ENCODE measurements at places on chromosomes 4 and X.

DNA sequence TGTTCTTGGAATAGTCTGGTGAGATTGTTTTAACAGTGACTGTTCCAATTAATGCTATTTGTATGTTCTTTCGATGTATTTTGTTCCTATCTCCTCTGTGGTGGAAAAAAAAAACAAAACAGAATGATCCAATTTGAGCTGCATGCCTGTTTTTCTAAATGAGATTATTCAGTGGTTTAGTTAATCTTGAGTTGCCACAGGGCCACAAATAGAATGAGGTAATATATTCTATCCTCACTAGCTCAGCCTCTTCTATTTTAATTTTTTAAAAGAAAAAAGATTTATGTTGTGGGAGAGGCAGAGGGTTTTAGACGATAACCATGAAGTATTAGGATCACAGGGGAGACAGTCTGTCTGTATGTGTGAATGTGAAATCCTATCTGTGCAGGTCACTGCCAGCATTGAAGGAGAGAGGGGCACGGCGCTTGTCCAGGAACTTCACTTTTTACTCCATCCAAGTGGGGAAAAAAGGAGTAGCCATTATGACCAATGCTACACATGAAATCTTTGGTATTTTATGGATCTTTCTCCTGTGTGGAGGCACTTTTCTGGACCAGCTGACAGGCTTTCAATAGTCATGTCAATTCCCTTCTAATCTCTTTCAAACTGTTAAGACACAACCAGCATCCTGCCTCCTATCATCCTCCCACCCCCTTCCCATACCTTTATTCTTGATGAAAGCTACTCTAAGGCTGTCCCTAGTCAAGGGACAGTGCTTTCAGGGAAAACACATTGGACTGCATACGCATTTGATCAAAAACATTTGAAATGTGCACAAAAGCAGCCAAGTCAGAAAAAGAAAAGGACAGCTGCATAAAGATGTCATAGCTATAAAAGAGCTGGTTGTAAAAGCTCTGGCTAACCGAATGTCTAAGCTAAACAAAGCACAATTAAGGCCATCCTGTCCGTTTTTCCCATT is 1063.8 kb upstream of the INTU start:
- no peak for DNase-seq

- no peak for DNase-seq
Observed at GRCh38 chr4:113537628-113538027, 223.9 kb downstream of the CAMK2D start.

- DNase-seq = no peak
Observed at GRCh38 chrX:11678158-11678557, 12.4 kb upstream of the ARHGAP6 start.

DNA sequence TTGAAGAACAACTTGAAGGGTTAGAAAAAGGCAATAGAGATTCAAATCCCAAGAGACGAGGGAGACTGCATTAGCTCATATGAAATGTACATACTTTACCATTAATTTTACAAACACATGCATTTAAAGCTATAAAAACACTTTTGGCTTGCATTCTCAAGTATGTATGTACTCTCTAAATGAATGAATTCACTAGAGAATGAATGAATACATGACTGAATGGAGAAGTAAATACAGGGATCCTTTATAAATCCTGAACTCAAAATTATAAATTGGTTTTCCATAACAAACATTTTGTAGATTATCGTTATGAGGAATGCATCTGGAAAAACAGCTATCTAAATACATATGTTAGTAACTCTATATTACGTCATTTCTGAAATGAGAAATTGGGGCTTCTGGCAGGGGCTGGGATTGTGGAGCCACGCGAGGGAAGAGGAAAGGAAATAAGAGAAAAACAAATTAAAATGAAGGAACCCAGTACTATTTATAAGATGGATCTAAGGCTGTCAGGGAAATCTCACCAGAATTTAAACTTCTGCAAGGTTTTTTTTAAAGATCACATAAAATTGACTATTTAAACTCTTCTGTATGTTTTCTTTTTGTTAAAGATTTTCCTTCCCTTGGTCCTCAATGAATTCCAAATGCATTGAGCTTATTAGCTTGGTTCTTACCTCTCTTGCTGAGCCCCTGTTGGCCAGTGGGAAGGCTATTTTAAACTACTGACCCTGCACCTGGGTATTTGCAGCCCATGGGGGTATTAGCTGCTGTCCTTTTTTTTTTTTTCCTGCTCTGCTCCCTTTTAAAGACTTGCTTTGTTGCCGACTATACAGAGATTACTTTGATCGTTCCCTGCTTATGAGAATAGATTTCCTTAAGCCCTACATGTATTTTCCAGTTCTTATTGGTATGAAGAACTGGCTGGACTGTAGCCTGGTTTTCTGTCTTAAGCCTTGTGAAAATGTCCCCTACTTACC is 207.8 kb downstream of the ADGRL3 start:
- no peak for DNase-seq

- DNase-seq = no peak
Observed at GRCh38 chr4:75251547-75251946, 262.7 kb downstream of the RCHY1 start.

- no peak for DNase-seq
Observed at GRCh38 chrX:153302796-153303195, 18.8 kb downstream of the PNMA6F start.

DNA sequence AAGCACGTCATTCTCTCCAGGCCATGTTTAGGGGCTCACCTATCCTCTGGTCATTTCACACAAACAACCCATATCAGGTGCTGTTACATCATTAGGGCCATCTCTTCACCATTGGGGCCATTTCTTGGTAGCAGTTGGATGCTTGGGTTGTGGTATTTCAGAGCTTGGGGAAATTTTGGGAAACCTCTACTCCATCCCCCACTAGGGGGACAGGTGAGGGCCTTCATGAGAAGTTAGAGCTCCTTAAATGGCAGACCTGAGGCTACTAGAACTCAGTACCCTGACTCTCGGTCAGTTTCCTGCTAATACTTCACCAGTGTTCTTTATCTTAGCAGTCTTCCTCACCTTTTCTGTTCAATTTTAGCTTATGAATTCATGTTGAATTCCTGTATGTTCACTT is 50.2 kb downstream of the ZNF827 start:
- no peak for DNase-seq

DNA sequence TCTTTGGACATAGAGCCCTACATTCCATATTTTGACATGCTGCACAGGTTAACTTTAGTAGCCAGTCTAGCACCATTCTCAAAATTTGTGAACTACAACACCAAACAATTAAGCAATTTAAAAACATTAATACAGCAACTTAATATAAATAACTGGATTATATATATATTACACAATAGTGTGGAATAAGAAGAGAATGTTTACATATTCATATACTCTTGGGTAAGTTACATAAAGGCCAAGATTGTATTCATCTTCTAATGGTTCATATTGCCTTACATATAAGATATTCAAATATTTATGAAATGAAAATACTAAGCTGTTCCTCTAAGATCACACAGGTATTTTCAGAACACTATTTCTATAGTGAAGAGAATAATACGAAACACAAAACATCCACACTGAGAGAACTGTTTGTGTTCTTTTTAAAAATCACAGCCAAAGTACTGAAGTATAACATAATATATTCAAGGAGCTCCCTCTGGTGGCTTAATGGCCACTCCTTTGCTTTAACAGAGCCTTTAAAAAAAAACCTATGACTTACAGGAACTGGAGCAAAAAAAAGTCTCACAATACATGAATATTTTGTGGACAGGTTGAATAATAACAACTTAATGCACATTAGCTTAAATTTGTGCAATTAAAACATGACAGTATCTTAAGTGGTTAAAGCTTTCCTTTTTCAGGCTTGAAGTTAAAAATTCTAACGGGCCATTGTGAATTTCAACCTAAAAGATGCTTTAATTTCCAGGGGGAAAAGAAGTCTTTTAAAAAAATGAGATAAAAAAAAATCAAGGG is 46.2 kb downstream of the NEK1 start:
- peak; percentile 35 for DNase-seq

DNA sequence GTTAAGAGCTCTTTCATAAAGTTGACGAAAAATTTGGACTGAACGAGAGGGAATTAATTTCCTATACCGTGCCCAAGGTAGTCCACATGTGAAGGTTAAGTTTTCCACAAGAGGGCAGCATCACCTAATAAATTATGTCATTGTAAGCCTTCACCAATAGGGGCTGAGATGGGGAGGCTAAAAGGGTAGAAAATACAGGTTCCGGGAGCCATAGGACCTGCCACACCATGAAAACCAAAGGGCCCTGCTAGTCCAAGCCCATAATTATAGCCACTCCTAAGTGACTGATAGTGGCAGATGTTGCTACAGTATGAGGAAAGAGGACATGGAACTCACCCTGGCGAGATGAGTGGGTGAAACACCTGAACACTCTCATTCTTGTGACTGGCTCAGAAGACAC is 122.2 kb downstream of the SHROOM4 start:
- peak; percentile 1 for DNase-seq

GRCh38 chr4:8215001-8215427 is 15.9 kb downstream of the SH3TC1 start:
- no peak for DNase-seq

GRCh38 chr4:182752158-182752910 is 164.9 kb downstream of the DCTD start:
- no peak for DNase-seq

- no peak for DNase-seq
Observed at GRCh38 chr4:13118633-13119032, 365.5 kb downstream of the RAB28 start.

DNA sequence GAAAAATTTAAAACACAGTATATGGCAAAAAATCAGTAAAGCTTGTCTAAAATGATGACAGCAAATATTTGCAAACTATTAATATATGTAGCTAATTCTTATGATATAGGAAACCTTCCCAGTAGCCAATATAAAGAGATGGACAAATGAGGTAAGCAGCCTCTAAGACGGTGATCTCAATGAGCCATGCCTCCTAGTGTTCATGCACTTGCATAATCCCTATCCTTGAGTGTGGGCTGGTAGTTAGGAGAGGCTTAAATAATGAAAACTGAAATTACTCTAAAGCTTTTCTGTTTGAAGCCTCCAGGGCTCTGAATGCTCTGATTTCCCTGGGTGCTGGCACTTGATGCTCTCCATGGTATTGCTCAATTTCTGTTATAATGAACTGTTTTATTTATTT is 24.6 kb upstream of the ARMCX4 start:
- DNase-seq = no peak

DNA sequence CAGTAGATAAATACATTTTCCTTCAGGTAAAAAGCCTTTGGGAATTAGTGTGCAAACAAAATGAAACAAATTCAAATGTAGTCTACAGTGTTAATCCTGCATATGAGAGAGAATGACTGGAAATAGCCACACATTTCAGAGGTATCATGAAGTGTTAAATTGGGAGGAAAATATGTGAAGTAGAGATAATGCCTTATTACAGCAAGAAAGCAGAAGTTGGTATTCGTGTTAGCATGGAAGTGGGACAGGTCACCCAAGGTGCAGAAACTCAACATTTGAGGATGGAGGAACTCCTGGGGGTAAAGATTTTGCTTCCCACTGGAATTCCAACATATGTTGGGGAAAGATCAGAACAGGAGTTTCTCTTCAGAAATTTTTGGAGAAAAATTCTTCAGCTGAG is 51.3 kb downstream of the EMCN start:
- DNase-seq = no peak

GRCh38 chrX:43898406-43899035 is 16.3 kb upstream of the MAOB start:
- DNase-seq = no peak

DNA sequence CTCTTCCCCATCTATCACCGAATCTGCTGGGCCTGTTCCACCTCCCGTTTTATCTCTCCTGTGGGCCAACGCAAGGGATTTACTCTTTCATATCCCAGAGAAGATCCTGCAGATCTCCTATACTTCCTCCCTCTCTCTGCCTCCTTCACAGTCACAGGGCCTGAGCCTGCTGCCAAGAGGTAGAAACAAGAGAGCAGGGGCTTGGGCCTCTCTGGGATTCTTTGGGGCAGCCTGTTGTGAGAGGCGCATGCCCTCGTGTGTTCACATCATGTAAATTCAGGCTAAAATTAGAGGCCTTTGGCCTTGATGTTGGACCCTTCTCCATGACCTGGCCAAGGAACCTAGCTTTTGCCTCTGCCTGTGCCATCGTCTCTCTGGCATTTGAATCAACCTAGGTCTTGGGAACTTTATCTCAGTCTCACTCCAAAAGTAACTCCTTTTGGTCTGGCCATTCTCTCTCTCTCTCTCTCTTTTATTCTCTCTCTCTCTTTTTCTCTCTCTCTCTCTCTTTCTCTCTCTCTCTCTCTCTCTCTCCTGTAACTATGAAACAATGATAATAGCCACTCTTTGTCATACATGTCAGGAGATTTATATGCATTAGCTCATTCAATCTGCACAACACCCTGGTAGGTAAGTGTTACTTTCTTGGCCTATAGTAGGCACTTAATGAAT is 20.0 kb upstream of the EFNB1 start:
- no peak for DNase-seq

- DNase-seq = no peak
Observed at GRCh38 chrX:69987691-69988090, 62.0 kb downstream of the AWAT2 start.

DNA sequence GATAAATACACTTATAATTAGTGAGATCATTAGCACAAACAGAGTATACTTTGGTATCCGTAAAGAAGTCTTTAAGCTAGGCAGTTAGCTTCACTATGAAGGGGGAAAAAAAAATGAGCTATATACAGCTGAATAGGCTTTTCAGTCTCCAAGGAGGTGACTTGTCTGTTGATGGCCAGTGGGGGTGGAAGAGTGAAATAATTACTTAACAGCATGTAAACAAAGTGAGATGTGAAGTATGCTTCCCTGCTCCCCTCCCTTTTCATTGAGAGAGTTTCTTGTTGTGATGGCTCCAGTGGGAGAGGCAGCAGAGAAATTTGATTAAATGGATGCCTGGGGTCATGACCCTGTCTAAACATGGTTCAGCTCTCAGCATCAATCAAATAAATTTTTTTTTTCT is 180.9 kb downstream of the DACH2 start:
- no peak for DNase-seq

DNA sequence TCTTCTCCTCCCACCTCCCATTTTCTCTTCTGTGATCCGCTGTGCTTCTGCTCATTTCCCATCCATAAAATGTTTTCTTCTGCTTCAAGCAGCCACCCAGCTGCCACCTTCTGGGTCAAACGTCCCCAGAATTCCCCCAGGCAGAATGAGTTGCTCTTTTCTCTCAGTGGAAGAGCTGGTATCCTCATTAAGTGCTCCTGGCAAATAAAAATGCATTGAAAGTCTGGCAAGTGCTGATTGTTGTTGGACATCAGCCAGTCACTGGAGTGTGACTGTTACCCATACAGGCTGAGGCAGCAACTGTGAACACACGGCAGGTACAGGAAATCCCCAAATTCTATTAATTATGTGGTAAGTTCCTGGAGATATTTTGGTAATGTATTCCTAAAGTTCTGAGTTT is 52.6 kb downstream of the LIMCH1 start:
- DNase-seq = no peak

DNA sequence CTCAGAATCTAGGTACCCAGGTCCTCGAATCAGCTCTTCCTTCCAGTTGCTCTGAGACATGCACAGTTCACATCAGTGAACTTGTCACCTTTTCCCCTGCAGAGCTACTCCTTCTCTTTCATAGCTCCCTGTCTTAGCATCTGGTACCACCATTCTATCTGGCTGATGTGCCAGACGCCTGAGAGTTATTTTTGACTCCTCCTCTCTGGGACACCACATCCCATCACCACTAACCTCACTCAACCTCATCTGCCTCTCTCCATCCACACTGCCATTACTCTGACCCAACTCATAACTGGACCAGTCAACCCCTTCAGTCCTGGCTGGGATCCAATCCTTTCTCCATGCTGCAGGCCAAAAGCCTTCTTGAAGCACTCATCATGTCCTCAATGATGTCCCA is 44.5 kb downstream of the SLC2A9 start:
- no peak for DNase-seq

GRCh38 chrX:122622795-122623194 is 561.3 kb upstream of the GRIA3 start:
- no peak for DNase-seq

Data from CD4-positive, alpha-beta T cell treated with Interleukin-1 beta for 1 hour (primary cell).